ENCODE measurements at places on chromosomes 11 and 22.

GRCh38 chr11:104333977-104334376 is 170.0 kb upstream of the PDGFD start:
- DNase-seq: no peak

DNA sequence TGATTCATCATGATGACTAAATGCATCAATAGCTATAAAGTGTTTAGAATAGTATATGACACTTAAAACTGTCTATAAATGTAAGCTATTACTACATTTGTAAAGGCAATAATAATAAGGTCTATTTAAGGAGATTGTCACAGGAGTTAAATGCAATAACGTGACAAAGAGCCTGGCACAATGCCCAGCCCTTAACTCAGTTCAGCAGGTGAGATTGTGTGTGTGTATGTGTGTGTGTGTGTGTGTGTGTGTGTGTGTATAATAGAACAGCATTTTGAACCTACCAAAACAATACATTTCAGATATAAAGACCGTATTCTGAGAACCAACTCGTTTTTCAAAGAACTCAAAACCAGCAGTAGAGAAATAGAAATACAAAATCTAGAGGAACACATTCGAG is 177.5 kb downstream of the MYO18B start:
- DNase-seq: no peak

GRCh38 chr22:43554259-43554636 is 142.4 kb downstream of the MPPED1 start:
- DNase-seq: no peak

DNA sequence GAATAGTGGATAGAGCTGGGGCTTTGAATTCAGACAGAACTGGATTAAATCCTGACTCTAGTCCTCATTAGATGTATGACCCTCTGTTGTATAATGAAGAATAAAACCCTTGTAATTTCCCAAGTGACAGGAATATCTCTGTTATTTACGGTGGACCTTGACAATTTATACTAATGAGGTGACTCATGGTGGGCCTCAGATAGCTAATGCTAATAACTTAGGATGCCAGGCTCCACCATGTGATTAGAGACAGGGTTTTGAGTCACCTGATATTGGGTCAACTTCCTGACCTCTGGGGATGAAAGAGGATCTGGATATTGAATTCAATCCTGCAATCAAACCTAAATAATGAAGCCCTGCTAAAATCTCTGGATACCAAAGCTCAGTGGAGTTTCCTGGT is 33.6 kb downstream of the OSBP start:
- no peak for DNase-seq

- no peak for DNase-seq
Measured at GRCh38 chr11:126357055-126357962, 1.8 kb downstream of the ST3GAL4 start.

- no peak for DNase-seq
Measured at GRCh38 chr11:4102711-4103110, 8.1 kb downstream of the RRM1 start.

- DNase-seq: no peak
Measured at GRCh38 chr22:39182478-39183030, 30.1 kb upstream of the CBX7 start.

- DNase-seq: no peak
Measured at GRCh38 chr11:19604679-19605375, 107.8 kb upstream of the NAV2 start.
